AG09309 (cell line): ENCODE measurements at places on chromosomes 3 and 15.

DNA sequence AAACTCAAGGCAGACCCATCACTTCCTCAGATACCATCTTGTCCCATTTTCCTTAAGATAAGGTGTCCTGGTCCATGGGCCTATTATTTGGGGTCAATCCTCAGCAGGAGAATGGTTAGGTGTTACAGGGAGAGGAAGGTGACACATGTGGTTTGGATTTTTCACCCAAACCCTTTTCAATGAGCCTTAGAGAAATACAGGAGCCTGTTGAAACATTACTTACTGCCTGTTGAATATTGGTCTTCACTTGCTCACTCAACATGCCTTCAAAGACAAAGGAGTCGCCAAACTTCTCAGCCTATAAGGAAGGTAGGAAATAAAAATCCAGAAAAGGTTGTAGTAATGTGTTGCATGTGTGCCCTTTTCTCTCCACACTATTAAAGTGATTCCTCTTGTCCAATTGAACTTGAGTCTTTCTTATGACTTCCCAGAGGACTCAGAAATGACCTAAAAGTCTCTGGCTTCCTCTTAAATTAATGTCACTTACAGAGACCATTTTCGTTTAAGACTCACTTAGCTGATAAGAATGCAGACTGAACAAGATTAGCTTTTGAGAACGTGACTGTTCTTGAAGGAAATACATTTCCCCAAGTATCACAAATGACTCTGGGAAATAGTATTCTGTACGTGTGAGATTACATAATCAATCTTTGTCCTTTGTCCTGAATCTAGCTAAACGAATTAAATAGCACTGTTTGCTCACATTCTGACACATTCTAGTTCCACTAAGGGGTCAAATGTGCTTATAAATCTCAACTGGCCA is 17.8 kb downstream of the SUMF1 start:
- DNase-seq = no peak

- DNase-seq = no peak
Measured at GRCh38 chr3:124048967-124049798, 57.3 kb upstream of the ROPN1 start.

DNA sequence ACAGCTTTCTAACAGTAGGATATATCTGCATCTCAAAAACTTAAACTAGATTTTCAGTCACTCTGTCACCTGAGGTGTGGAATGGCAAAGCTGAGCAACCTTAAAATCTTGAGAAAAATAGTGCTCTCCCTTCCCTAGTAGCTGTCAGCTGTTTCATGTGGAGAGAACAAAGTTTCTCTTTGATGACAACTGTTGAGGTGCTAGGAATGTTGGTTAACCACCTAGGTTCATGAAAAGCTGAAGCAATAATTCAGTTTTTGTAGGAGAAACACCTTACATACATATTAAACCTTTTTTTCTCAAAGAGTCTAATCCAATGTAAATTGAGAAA is 40.8 kb downstream of the TCF12 start:
- no peak for DNase-seq

GRCh38 chr15:60890375-60891230 is 338.5 kb downstream of the RORA start:
- DNase-seq = no peak

- no peak for DNase-seq
Measured at GRCh38 chr3:7432610-7433009, 571.7 kb downstream of the GRM7 start.

DNA sequence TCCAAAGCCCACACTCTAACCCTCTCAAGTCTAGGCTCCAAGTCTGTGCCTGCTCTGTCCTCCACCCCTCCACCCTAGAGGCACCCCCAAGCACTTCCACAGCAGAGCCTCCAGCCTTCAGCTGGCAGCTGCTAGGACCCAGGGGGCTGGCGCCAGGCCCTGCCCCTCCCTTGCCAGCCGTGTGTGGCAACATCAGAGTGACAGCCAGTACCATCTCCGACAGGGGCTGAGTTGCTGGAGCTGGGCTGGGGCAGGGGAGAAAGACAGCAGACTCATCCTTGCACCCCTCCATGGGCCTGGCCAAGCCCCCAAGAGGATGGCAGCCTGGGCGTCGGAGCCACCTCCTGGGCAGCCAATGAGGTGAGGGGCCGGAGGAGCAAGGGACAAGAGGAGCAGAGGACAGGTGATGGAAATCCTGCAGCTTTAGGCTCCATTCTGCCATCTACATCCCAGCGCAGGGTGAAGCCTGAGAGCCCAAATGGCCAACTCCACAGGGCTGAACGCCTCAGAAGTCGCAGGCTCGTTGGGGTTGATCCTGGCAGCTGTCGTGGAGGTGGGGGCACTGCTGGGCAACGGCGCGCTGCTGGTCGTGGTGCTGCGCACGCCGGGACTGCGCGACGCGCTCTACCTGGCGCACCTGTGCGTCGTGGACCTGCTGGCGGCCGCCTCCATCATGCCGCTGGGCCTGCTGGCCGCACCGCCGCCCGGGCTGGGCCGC is at the start of gene GPR62:
Gene GPR62 (plus strand): TSS at position 207 of the 718 bp plus-strand sequence. CDS start 272 bp downstream, at position 479.
- DNase-seq = no peak

DNA sequence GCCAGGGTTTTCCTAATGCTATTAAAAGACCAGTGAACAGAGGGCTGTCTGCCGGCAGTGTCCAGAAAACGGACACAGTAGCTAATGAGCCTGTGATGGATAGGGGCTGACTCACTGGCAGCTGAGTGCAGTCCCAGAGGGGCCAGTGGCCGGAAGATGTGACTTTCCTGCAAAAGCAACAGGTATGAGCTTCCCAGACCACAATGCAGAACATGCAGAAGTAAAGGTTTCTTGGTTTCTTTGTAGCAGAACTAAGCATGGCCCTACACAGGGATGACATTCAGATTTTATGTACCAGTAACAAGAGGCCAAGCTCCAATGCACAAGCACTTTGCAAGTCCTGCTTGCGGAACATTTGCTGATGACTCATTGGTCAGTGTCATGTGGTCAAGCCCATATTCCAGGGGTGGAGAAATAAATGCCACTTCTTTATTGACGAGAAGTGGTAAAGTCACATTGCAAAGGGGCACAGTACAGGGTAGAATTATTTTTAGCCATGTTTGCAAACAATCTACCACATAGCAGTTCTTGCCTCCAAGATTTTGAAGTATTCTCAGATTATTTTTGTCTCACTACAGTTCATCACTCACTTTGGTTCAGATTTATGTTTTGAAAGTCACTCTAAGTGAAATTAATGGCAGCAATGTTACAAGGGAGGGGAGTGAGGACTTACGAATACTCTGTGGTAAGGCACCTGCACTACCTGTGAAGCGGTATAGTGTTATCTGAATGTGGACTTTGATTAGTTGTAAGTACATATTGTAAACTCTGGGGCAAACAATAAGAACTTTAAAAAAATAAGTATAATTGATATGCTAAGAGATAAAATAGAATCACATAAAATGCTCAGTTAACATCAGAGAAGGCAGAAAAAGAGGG is 263.3 kb downstream of the ABHD5 start:
- peak; percentile 25 for DNase-seq

- DNase-seq = no peak
Measured at GRCh38 chr3:42613462-42613861, 13.0 kb downstream of the NKTR start.

DNA sequence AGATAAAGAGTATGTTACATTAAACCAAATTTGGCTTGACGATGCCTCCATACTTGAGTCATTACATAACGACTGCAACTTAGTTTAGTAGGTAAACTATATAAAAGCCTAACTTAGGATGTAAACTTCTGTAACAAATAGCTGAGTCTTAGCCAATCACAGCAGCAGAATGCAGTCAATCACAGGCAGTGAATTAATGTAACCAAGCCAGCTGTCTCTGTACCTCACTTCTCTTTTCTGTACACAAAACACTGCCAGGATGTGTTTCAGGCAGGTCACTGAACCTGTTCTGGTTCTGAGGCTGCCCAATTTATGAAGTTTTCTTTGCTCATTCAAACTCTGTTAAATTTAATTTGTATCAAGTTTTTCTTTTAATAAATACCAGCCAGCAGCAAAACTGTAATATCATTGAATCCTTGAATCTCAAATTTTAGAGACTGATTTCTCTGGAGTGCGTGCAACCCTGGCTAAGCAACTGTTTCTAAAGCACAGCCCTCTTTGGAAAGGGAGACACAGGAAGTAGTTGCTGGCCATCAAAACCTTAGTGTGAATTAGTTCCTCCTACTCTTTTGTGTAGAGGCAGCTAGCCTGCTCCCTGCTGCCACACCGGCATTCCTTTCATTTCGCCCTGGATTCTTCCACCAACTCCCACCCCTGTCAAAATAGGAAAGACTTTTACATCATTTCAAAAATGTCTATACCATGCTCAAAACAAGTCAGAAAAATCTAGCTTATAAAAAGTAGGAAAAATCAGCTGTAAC is 15.2 kb downstream of the RFTN1 start:
- no peak for DNase-seq

- no peak for DNase-seq
Measured at GRCh38 chr3:149512073-149512782, 37.7 kb downstream of the TM4SF4 start.

GRCh38 chr15:33080006-33080405 is 114.5 kb downstream of the FMN1 start:
- DNase-seq = no peak

DNA sequence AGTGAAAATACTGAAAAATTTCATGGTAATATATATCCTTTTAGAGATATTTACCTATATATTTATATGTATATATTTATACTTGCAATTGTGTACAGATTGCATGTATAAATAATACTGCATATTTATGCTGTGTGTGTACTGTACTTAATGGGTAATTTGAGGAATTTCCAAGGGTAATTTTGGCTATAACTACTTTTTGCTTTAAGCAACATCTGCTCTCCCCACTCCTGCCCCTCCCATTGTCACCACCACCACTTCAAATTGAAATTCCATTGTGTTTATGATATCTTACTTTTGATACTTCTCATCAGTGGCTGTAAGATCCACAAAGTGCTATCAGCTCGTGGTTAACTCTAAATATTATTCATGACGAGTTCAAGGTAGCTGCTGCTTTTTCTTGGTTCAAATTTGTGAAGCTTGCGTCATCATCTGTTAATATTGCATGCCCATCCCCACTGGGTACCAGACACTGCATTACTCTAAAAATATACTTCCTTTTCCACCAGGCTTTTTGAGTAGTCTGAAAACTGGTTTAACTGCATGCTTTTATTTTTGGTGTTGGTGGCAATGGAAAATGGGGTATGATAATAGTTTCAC is 91.7 kb upstream of the MITF start:
- DNase-seq = no peak

- no peak for DNase-seq
Measured at GRCh38 chr3:158453865-158454264, 117.1 kb upstream of the MLF1 start.

GRCh38 chr3:125067225-125067624 is 11.4 kb upstream of the HEG1 start:
- no peak for DNase-seq

GRCh38 chr3:161770484-161771386 is 274.1 kb downstream of the OTOL1 start:
- DNase-seq = no peak

DNA sequence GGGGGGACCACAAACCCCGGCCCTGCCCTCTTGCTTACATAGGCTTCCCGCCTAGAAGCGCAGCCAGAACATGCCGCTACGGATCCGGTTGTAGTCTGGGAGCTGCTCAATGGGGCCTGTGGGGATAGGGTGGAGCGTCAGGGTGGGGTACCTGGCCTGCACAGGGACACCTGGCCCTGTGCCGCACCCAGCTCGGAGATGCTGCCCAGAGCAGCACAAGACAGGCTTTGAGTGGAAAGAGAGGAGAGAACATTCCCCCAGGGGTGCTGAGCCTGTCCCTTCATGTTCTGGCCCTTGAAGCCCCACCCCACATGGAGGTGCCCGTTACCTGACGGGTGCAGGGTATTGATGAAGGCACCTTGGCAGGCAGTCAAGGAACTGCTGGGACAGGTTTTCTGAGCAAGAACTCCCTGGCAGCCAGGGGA is 4.0 kb upstream of the COL7A1 start:
- DNase-seq = no peak

DNA sequence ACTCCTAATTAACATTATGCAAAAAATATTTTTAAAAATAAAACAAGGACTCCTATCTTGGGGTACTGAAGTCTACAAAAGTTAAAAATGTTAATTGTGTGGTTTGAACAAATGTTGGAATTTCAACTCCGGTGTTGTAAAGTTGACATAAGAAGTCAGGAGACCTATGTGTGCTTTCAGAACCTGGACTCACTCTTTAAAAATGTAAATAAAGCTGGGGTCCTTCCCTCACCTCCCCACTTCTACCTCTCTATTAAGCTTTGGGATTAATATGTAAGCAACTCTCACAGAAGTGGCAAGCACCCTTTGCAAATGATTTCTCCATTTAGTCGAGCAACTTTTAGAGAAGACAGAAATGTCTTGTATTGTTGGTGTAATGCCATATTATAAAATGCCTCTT is 11.9 kb downstream of the MEIS2 start:
- no peak for DNase-seq

GRCh38 chr3:112810561-112810960 is 36.1 kb downstream of the CD200R1L start:
- no peak for DNase-seq

DNA sequence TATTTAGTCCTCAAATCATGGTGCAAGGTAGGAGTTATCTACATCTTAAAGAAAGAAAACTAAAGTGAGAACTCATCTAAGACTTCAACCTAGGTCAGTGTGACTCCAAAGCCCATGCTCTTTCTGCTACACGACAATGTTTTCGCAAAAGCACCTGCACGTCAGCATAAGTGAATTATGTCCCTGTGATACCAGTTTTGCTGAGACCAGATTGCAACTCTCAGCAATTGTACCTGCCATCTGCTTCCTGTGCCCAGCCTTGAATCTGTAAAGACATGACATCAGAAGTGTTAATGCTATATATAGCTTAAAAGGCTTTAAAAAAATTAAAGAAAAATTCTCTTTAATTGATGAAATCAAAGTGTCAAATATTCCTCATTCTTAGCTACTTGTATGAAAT is 43.4 kb downstream of the RETNLB start:
- DNase-seq = no peak

GRCh38 chr3:55879901-55880331 is 392.8 kb upstream of the WNT5A start:
- DNase-seq = no peak

GRCh38 chr15:98139337-98139736 is 178.8 kb downstream of the ARRDC4 start:
- DNase-seq = no peak

GRCh38 chr15:40285151-40285550 is 2.3 kb upstream of the ANKRD63 start:
- no peak for DNase-seq

GRCh38 chr3:81218023-81218422 is 543.4 kb downstream of the GBE1 start:
- DNase-seq = no peak

GRCh38 chr3:174498638-174499037 is 360.5 kb upstream of the NAALADL2 start:
- DNase-seq = no peak

DNA sequence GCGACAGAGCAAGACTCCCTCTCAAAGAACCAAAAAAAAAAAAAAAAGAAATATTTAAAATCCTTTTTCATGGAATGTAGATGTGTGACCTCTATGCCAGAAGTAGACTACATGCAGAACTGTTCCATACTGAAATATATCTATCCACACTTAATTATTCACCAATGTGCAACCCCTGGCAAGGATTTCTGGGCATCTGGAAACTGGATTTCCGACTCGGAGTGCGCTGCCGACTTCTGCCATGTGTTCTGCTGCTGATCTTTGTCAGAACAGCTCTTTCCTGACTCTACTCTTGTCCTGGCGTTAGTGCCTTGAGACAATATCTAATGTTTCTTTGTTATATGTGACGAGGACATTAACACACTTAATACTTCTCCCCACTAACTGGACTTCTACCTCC is 11.7 kb downstream of the LIPH start:
- DNase-seq = no peak

- no peak for DNase-seq
Measured at GRCh38 chr3:194843556-194843955, 157.9 kb downstream of the FAM43A start.
